Renal pelvis (tissue), 12 donors: ENCODE measurements at places on chromosomes 11 and 22. TPM values are rescaled to one million over a fixed set of nuclear protein-coding genes. Genes with fewer than 3 reads are reported as not detected.
A peak's percentile ranks its signal among the peaks of the same experiment; 100 is the strongest.

The C11orf91 gene
- not detected for polyA plus RNA-seq

The SLC5A12 gene
- 56.8 TPM for polyA plus RNA-seq

The ATM gene
- 100 TPM for polyA plus RNA-seq

The LIN7C gene
- polyA plus RNA-seq = 17.7 TPM

The GPR83 gene
- polyA plus RNA-seq = 0.50 TPM

The FOSL1 gene
- 0.14 TPM for polyA plus RNA-seq

The MMP7 gene
- polyA plus RNA-seq = 22.6 TPM

The RIC3 gene
- 19.1 TPM for polyA plus RNA-seq

The NOX4 gene
- polyA plus RNA-seq = 42.0 TPM

The BCO2 gene
- polyA plus RNA-seq = 3.5 TPM

The XKR3 gene
- not detected for polyA plus RNA-seq

The MSANTD4 gene
- polyA plus RNA-seq = 32.1 TPM

The P2RY2 gene
- polyA plus RNA-seq = 0.93 TPM

The ATL3 gene
- polyA plus RNA-seq = 17.2 TPM

The GRM5 gene
- 0.21 TPM for polyA plus RNA-seq

The PLAAT2 gene
- not detected for polyA plus RNA-seq

DNA sequence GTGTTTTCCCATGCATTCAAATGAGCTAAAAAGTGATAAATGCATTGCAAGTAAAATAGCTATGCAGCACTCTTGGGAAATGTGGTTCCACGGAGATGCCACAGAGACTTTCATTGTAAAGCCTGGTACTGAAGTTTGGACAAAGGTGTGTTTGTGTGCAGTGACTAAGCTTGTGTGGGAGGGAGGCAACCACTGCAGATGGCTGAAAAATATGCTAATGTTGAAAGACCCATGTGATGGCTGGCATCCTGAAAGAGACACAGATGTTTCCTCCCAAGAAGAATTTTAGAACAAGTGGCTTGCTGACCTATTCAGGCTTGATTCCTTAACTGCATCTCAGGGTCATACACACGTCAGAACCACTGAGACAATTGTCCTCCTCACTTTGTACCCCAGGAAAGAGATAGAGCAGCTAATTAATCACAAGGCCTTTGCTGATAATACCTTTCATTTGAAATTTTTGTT is 73.8 kb downstream of the FAM76B start:
- no peak for DNase-seq

- DNase-seq = peak; percentile 43
These were observed 457 bp downstream of the RNF141 start for GRCh38 chr11:10540546-10540914.

- no peak for DNase-seq
These were observed 3.1 kb downstream of the C1QTNF6 start for GRCh38 chr22:37184816-37185541.

- no peak for DNase-seq
These were observed 96.9 kb downstream of the FEZ1 start for GRCh38 chr11:125398994-125399640.

- no peak for DNase-seq
These were observed 31.6 kb downstream of the OSBPL5 start for GRCh38 chr11:3133261-3134217.

- peak; percentile 29 for DNase-seq
These were observed 752.8 kb downstream of the OPCML start for GRCh38 chr11:132779497-132779896.

DNA sequence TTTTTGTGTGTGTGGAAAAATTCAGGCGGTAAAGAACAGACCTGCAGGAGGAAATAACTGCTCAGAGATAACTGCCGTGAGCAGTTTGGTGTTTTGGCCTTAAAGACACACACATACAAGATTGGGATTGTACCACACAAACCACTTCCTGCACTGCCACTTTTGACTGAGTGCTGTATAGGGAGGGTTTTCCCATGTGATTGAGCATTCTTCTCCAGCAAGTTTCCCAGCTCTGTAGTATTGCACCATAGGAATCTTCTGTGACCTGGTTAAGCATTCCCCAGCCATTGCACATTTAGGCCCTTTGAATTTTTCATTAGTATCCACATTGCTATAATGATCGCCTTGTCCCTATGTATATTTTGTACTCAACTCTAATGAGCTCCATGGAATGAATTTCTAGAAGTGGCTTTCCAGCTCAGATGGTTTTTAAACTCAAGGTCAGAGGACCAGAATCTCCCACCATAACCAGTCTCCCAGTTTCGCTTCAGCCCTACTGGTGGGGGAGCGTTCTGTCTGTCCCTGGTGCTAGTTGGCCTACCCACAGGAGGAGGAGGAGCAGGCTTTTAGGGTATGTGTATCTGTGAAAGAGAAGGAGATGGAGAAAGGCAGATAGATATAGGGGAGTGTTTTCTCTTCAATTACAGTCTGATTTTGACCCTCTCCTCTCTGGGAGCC is 9.3 kb downstream of the CD82 start:
- no peak for DNase-seq

DNA sequence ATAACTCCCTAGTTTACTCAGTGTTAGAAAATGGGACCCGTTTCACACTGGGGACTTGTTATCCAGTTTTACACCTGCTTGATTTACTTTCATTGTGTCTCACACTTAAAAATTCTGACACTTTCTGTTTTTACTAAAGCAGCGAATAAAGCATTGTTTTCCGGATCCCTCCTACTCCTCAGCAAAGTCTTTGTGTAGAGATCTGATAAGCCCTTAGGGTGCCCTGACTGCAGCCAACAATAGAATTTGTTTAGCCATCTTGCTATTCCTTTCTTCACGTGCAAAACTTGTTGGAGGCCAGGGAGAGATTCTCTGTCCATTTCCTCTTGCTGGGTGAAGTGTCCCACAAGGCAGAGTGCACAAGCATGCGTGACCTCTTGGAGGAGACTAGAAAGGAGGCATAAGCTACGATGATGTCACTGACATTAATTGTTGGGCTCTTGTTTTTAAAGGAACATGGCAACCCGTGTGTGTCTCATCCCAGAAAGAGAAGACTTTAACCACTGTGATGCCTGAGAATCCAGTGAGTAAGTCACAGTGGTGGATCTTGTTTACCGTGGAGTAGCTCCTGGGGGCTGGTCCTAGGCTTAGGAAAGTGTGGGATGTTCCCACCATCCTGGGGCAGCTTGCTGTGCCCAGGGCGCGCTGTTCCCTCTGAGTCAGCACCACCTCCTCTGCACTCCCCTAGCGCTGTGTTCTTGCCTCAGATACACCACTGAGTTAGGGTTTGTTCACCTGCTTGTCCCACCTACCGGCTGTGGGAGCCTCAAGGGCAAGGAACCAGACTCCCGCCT is 27.7 kb downstream of the MICAL2 start:
- DNase-seq = no peak

DNA sequence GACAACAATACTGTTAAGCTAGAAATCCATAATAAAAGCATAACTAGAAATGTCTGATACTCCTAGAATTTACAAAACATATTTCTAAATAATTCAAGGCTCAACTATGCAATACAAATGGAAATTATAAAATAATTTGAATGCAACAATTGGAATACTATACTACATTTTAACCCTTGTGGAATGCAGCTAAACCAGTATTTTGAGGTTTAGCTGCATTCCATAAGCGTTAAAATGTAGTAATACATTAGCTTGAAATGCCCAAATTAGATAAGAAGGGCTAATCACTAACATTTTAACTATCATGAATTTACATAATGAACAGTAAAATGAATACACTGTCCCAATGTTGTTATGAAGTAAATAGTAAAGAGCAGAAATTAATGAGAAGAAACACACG is 617.2 kb upstream of the CHORDC1 start:
- peak; percentile 9 for DNase-seq

GRCh38 chr11:70301721-70302418 is 31.4 kb downstream of the PPFIA1 start:
- DNase-seq = no peak

DNA sequence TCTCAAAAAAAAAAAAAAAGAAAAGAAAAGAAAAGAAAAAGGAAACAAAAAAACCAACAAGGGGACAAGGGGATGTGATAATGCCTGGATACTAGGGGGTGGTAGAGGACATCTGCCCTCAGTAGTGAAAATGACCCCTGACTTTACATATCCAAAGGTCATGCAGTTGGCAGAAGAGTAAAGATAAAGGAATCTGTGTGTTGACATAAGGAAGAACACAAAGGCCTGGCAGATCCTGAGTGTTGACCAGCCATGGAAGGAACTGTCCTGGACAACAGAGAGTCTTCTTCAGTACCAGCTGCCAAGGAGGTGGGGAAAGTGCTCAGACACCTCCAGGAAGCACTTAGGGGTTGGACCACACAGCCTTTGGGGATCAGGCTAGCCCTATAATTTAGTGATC is 12.6 kb downstream of the SLC43A1 start:
- no peak for DNase-seq

- DNase-seq = no peak
These were observed 48.5 kb downstream of the GGTLC2 start for GRCh38 chr22:22692707-22693530.

GRCh38 chr11:121393855-121394254 is 58.3 kb upstream of the SORL1 start:
- DNase-seq = no peak

- DNase-seq = no peak
These were observed 557.7 kb downstream of the BRD1 start for GRCh38 chr22:49269928-49270327.

DNA sequence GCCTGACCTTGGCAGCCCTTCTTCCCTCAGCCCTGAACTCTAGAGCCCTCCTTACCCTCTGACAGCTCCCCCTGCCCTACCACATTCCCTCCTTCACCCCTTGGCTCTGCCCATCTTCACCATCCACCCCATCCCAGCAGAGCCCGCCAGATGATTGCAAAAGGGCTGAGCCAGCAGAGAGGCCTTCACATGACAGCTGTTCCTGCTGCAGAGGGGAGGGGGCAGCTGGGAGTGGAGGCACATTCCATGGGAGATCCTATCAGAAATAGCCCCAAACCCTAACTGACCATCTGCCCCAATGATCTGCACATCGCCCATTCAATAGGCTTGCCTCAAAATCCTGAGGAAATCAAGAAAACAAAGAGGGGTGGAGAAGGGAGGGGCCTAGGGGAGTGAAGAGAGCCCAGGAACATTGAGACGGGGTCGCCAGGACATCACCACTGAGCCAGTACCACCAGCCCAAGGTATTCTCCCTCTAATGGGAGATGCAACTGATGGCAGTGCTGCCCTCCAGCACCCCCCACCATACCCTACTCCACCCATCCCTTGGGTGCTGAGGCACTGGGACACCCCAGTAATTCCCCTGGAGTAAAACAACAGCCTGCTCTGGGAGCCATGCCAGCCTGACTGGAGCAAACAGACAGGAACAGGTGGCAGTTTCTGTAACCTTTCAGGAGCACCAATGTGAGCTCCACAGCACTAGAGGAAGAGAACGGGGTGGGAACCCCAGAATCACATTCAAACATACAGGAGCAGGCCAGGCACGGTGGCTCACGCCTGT is 8.0 kb upstream of the AHNAK start:
- no peak for DNase-seq

GRCh38 chr22:38733724-38734381 is 21.9 kb downstream of the SUN2 start:
- no peak for DNase-seq
